ENCODE measurements at places on chromosomes 5 and 9.

DNA sequence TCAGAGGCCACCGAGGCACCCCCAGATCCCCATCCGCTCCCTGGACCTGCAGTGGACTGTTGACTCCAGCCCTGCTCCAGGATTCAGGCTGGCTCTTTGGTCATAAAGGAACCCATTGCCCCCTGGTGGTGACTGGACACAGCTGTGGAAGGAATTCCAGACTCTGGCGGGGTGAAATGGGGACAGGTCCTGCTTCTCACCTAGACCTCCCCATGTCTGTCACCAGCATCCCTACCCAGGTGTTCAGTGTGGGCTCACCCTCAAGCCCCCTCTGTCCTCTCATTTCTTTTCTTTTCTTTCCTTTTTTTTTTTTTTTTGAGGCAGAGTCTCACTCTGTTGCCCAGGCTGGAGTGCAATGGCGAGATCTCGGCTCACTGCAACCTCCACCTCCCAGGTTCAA lies 25.5 kb upstream of the STXBP1 start:
- DNase-seq = peak; percentile 67

DNA sequence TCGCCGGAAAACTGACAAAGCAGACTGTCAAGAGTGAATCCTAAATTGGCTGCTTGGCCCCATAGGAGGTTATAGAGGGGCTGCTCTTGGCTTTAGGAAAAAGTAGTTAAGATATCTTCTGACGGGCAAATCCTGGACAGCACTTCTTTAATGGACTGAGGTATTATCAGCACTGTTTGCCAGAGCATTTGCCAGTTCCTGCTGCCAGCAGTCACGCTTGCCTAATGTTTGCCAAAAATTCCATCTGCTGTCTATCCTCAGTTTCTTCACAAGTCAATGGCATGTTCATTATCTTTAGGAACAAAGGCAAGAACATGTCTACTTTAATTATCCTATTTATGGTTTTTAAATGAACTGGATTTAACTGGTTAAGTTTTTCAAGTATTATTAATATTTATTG lies 25.8 kb upstream of the SREK1 start:
- no peak for DNase-seq

DNA sequence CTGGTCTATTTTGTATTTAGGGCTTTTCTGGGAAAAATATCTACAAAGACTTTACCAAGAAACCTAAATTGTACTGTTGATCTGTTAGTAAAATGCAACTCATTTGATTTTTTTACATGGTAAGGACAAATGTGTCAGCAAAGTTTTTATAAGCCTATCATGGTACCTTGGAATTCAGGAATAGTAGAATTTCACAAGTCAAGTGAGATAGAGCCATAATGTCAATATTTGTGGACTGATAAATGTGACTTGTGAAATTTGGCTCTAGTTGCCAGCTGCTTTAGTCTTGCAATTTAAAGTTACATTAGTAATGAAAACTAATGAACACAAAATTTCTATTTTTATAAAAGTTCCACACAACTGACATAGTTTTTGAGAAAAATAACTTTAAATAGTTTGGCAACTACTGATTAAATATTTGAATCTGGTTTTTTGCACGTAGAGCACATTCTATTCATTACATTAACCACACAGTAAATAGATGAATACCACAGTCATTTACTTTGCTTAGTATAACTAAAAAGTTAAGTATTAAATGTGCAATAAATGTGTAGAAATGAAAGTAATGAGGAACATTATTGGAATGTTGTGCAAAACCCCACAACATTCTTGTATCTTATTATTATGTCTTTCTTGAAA lies 41.2 kb upstream of the RIOK2 start:
- no peak for DNase-seq

- DNase-seq = no peak
Measured at GRCh38 chr5:31630931-31631330, 8.0 kb upstream of the PDZD2 start.
